ENCODE measurements at places on chromosomes 7 and 10. TPM values are rescaled to one million over a fixed set of nuclear protein-coding genes. Genes with fewer than 3 reads are reported as not detected.

GRCh38 chr10:103759100-103759781, 96.1 kb downstream of the SH3PXD2A start:
- DNase-seq: peak; percentile 85

DNA sequence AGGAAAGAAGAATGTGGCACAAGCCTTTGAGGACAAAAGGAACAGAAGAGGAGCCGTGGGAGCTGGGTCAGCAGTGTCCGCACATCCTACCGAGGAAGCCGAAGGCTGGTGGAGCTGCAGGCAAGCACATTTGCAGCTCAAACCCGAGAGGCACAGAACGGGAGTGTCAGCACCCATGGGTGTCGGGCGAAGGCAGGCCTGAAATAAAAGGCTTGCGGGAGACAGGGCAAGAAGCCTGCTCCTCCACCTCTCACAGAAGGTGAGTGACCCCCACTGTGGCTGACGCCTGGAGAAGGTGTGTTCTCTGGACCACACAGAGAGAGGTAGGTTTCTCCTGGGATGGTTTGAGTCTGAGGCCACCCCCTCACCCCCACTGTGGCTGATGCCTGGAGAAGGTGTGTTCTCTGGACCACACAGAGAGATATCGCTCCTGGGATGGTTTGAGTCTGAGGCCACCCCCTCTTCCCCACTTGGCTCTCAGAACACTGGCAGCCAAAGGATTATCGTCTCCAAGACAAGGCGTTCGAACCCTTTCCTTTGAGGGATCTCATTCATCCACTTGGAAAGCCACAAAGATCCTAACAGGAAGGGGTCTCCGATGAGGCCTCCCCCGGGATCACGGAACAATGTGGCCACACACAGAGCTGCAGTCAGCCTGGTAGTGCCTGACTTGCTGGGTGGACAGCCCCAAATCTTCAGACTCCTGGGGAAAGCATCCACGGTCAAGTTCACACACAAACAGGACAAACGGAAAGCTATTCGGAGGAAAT, 21.6 kb upstream of the GTPBP4 start:
- peak; percentile 10 for DNase-seq

- DNase-seq: no peak
These were observed 96.6 kb upstream of the CACUL1 start for GRCh38 chr10:118851062-118852035.

DNA sequence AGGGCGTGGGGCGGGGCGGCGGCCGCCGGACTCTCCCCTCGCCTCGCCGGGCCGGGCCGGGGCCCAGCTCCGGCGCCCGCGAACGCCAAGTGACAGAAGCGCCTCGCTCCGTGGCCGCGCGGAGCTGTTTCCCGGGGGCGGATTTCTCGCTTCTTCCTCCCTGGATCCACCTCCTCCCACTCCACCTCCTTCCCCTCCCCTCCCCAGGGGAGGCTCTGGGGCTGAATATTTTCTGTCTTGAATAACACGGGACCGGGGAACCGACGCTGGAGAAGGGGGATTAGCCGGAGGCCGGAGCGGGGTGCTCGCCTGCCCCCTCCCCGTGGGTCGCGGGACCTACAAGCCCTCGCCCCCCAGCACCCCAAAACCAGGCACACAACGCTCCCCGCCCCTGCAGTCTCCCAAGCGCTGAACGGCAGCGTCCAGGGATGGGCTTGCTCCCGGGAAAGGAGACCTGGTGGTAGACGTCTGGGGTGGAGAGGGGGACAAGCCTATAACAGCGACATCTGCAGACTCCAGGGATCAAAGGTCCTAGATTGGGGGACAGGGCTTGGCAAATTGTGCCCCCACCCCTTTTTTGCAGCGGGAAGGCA, at the start of gene ARHGAP21:
TSS of gene ARHGAP21 (minus strand) at position 100 of the 593 bp plus-strand sequence. CDS start 1,988 bp downstream, outside the sequence.
- DNase-seq: peak; percentile 94

- DNase-seq: peak; percentile 87
These were observed 7.7 kb downstream of the NACAD start for GRCh38 chr7:45080958-45081669.

DNA sequence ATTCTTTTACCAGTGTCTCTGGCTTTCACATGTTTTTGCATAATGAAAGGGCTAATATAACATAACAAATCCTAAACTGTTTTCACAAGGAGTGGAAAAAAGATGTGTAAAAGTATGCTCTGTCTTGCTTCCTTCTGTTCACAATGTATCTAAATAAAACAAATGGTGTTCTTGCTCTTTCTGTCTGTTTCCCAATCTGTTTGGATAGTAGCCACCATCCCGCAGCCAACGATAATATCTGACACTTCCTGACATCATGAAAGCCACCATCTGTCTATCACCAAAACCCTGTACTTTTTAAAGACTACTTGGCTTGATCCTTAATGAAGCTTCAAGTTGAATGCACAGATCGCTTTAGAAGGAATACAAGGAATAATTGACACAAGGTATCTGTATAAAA, 246.2 kb downstream of the ETV1 start:
- DNase-seq: no peak

The LGI1 gene
- 0.29 TPM for total RNA-seq
